ENCODE measurements at places on chromosomes 3 and 15. TPM values are rescaled to one million over a fixed set of nuclear protein-coding genes. Genes with fewer than 3 reads are reported as not detected.

The GREM1 gene
- 26.2 TPM for polyA plus RNA-seq

The FBXW12 gene
- polyA plus RNA-seq, result 0.18 TPM

The DUOXA2 gene
- not detected for polyA plus RNA-seq

The CPNE9 gene
- 0.73 TPM for polyA plus RNA-seq

The C3orf85 gene
- 95.5 TPM for polyA plus RNA-seq

The NAALADL2 gene
- 6.5 TPM for polyA plus RNA-seq

The LRRIQ4 gene
- polyA plus RNA-seq, result 0.07 TPM

The AMT gene
- polyA plus RNA-seq, result 42.3 TPM

The GOLGA8R gene
- polyA plus RNA-seq, result 6.8 TPM

The CISH gene
- polyA plus RNA-seq, result 47.8 TPM

The OXNAD1 gene
- 20.3 TPM for polyA plus RNA-seq

The RARRES1 gene
- 111 TPM for polyA plus RNA-seq

The GOLIM4 gene
- 94.8 TPM for polyA plus RNA-seq

The ZPLD1 gene
- polyA plus RNA-seq, result 0.22 TPM

The HCN4 gene
- 0.49 TPM for polyA plus RNA-seq

The FETUB gene
- polyA plus RNA-seq, result not detected

The TRIM59 gene
- 11.3 TPM for polyA plus RNA-seq

The FAM107A gene
- polyA plus RNA-seq, result 1.3 TPM

The ACKR4 gene
- 4.4 TPM for polyA plus RNA-seq

The ADAMTS7 gene
- polyA plus RNA-seq, result 10.6 TPM

The CAMK2N2 gene
- polyA plus RNA-seq, result 0.72 TPM

The PLXNA1 gene
- polyA plus RNA-seq, result 16.5 TPM

The TRH gene
- polyA plus RNA-seq, result 0.16 TPM

The PRKCD gene
- polyA plus RNA-seq, result 37.0 TPM

The ACOX2 gene
- polyA plus RNA-seq, result 96.9 TPM

The SCAMP5 gene
- polyA plus RNA-seq, result 31.6 TPM

The RLBP1 gene
- polyA plus RNA-seq, result 2.8 TPM

The DENND6A gene
- polyA plus RNA-seq, result 17.2 TPM

The HMCES gene
- 32.0 TPM for polyA plus RNA-seq

The DNAJA4 gene
- 27.3 TPM for polyA plus RNA-seq

The ARGFX gene
- not detected for polyA plus RNA-seq

The GOLGA6L25 gene
- polyA plus RNA-seq, result not detected

The SPSB4 gene
- polyA plus RNA-seq, result 2.2 TPM

The ANKRD34C gene
- not detected for polyA plus RNA-seq

The GOLGA8T gene
- 0.75 TPM for polyA plus RNA-seq

The PARP15 gene
- polyA plus RNA-seq, result 1.5 TPM

The ITIH4 gene
- polyA plus RNA-seq, result 4.3 TPM

The KLF13 gene
- 60.7 TPM for polyA plus RNA-seq

The SERPINI2 gene
- polyA plus RNA-seq, result 0.09 TPM

The DPPA2 gene
- 0.03 TPM for polyA plus RNA-seq

The CORO2B gene
- polyA plus RNA-seq, result 5.4 TPM

The PRSS50 gene
- 3.1 TPM for polyA plus RNA-seq

The CLRN1 gene
- polyA plus RNA-seq, result 8.7 TPM

The APOD gene
- polyA plus RNA-seq, result 12.6 TPM

The TMPRSS7 gene
- polyA plus RNA-seq, result 0.48 TPM

The FBXL22 gene
- 6.3 TPM for polyA plus RNA-seq

The NUP210 gene
- 26.0 TPM for polyA plus RNA-seq

The USP50 gene
- polyA plus RNA-seq, result 0.13 TPM

The GPR27 gene
- polyA plus RNA-seq, result 2.6 TPM
